ELF-1 (cell line): ENCODE measurements at places on chromosomes 13 and 19.

DNA sequence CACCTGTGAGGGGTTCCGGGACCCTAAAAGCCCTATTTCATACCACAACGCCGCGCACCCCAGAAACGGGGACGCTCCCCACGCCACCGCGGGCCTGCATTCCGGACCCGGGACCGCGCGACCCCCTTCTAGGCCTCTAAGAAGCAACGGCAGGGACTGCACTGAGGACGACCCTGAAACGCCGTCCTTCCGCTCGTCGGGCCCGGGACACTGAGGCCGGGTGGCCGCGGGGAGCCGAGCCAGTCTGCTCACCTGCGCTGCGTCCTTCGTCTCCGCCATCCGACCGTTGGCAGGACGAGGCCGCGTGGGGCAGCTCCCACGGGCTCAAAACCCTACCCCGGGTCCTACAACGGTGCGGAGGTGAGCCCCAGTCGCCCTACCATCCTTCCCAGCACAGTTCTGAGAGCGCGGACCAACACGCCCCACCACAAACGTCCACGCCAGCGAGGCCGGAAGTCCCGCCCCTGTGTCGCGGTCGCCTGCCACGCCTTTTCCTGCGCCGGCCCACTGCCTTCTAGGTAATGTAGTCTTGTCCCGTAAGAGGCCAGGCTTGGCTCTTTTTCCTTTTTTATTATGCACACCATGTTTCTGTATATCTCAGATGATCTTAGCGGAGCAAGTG, at the start of gene ZNF550:
Gene ZNF550, minus strand, starts transcription at position 460 of the 622 bp plus-strand sequence. Its CDS starts 181 bp downstream, at position 279.
- peak; percentile 88 for DNase-seq

GRCh38 chr13:108082481-108082880, 132.9 kb downstream of the LIG4 start:
- no peak for DNase-seq

- no peak for DNase-seq
Observed at GRCh38 chr19:35427187-35427586, 20.9 kb upstream of the FFAR2 start.

DNA sequence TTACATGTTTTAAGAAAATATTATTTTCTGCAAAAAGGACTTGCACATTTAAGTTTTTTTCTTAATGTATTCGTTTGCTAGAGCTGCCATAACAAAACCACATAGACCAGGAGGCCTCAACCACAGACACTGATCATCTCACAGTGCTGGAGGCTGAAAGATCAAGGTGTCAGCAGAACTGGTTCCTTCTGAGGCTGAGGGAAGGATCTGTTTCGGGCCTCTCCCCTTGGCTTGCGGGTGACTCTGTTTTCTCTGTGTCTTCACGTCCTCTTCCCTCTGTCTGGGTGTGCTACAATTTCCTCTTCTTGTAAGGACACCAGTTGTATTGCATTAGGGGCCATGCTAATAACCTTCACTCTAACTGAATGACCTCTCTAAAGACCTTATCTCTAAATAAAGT, 364.2 kb downstream of the IRS2 start:
- no peak for DNase-seq

DNA sequence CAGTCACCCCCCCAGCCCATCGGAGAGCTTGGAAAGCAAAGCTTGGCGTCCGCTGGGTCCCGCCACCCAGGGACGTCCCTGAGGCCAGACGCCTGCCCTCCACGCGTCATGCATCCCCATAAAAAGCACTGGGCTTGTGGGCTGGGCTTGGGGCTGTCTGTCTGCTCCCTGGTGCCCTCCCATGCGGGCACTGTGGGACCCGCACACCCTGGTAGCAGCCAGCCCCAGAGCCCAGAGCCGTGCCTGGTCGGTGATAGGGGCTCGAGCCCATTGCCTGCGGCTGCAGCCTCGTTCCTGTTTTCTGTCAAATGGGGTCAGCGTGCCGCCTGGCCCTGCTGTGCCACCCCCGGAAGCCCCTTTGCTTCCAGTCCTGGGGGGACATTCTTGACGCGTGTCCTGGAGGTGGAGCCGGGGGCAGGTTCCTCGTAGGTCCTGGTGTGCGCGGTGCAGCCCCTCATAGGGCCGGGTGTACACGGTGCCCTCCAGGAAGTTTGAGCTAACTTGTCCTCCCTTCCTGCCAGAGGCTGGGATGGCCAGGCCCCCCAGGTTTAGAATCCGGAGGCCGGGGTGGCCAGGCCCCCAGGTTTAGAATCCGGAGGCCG, 4.3 kb upstream of the GZMM start:
- no peak for DNase-seq

DNA sequence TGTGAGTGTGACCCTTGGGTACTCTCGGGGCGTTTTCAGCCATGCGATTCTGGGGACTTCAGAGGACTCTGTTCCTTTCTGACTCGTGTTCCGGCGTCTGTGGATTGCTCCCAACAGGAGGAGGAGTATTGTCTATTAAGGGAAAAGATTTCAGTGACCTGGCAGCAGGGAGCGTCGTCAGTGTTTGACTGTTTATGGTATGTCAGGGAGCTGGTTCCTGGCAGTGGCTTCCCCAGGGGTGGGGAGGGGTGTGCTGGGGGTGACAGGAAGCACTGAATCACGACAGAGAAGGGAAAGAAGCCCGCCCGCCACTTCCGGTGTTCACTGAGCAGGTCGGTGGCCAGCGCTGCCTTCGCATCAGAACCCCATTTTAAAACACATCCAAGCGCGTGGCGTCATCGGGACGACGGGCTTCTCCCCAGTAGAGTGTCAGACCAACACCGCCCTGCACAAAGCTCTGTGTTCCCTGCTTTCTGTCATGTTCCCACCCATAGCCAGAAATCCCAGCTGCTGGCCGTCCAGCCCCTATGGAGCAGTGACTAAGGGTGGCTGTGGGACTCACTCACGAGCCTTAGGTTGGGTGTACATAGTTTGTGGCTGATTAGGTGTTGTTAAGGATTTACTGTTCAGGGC, 33.8 kb downstream of the COL4A2 start:
- DNase-seq: peak; percentile 61

DNA sequence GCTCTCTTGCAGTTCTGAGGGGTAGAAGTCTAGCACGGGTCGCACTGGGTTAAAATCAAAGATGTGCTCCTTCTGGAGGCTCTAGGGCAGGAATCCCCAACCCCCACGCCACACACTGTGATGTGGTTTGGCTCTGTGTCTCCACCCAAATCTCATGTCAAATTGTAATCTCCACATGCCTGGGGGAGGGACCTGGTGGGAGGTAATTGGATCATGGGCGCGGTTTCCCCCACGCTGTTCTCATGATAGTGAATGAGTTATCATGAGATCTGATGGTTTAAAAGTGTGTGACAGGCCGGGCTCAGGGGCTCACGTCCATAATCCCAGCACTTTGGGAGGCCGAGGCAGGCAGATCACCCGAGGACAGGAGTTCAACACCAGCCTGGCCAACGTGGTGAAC, 26.6 kb upstream of the CALM3 start:
- DNase-seq: no peak

DNA sequence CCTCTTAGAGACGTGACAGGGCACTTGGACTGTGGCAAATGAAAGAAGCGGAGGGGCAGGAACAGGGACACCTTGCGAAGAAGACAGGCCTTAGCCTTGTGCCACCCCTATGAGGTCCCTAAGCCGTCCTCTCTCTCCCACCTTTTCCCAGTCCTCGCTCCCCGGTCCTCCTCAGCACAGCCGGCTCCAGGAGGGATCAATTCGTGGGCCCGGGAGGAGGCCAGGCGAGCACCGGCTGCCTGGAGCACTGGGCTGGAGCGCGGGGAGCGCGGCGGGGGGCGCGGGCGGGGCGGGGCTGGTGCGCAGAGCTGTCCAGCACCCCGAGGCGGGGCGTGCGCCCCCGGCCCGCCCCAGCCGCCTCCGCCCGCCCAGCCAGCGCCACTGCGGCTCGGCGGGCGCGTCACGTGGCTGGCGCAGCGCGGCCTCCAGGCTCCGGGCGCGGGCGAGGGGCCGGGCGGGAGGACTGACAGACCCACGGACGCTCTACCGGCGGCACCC, at the start of gene LRP3:
Gene LRP3, plus strand, starts transcription at position 466 of the 498 bp plus-strand sequence. CDS start 456 bp downstream, outside the sequence.
- DNase-seq: peak; percentile 14

- no peak for DNase-seq
Observed at GRCh38 chr13:36555151-36555986, 118.5 kb upstream of the SERTM1 start.

DNA sequence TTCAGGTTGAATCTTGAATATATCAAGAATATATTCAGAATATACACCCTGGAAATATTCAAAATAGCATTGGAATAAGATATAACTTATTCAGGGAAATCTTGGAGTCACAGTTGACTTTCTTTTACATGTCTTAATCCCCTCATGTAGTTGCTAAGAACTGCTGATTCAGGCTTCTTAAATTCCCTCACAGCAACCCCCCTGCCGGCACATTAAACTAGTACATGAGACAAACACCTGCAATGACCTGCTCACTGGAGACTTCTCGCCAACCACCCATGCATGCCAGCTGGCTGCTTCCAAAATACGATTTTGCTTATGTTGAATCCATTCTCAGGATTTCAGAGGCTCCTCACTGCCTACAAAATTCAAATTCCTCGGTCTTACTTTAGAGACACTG, 997.1 kb downstream of the EFNB2 start:
- no peak for DNase-seq

GRCh38 chr19:17254636-17255035, 8.9 kb upstream of the NR2F6 start:
- no peak for DNase-seq

GRCh38 chr13:19695829-19696228, 62.4 kb downstream of the MPHOSPH8 start:
- DNase-seq: peak; percentile 13

DNA sequence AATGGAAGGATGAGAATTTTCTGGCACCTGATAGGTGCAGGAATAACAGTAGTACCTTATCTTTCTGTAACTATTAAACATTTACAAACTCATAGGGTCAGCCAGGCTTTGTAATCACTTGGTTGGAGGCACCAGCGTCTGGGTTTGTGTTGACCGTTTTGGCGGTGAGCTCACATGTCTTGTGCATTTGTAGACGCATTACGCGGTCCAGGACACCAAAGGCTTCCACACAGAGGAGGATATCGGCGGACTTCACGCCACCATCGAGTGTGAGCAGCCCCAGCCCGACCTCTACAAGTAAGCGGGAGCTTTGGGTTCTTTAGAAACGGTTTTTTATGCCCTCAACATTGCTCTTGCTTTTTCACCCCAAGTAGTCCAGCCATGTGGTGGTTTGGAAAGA, 129.3 kb downstream of the ATP11A start:
- no peak for DNase-seq

DNA sequence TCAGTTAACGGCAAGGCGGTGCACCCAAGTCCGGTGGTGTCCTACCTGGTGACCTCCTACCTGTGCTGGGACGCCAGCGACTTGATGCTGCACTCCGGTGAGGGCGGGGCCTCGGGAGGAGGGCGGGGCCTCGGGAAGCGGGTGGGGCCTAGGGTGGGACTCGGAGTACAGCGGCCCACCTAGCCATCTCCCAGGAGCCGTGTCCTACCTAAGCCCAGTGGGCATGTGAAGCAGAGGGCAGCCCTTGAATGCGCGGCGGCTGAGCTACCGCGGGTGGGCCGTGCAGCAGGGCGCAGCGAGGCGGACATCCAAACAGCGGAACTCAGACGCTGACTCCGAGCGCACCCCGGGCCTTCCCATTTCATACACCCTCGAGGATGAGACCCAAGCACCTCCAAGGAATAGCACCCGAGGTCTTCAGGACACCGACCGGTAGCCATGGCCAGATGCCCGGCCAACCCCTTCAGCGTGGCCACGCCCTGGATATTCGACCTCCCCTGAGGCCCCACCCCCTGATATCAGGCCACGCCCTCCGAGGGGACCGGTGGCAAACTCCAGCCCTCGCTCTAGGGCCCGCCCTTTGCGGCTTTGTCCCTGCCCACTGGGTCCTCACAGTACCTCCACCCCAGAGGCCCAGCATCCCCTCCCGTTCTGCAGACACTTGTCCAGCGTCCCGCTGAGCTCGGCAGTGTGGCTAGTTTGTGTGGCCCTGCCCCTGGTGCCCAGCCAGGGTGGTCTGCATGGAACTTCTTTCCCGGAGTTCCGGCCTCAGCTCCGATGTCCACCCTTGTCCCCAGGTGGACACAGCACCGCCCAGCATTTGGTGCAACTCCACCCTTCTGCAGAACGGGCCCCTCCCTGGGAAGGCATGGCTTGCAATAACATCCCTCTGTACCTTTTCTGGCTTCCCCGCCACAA, 5.4 kb downstream of the KLK1 start:
- DNase-seq: peak; percentile 86

DNA sequence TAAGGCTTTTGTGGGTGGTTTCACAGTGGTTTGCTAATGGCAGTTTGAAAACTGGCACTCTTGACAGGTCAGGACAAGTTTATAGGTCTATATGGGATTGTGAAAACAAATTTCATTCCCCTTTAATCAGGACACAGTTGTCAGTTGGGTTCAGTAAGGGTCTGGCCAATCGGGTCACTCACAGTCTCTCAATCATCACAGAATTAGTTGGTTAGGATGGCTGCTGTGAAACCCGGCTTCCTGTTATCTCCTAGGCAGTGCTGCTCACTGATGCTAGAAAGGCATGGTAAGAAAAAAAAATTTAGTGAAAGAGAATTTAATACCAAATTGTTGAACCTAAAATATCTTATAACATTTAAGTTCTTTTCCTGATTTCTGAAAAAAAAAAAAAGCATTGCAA, 1730.1 kb downstream of the EFNB2 start:
- no peak for DNase-seq

DNA sequence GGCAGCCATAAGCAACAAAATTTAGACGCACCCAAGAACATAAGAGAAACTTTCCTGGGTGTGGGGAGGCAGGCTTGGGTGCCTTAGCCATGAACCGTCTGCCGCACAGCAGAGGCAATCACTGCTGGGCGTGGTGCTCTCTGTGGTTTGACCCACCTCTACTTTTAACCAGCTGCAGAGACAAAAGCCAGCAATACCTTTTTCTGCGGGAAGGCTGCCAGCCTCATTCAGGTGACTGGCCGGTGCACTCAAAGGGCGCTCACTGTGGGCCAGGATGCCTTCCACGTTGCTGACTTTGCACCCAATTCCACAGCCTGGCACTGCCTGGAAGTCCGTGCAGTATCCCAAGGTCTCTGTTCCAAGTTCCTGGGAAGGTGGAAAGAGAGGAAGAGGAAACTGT, 69.1 kb downstream of the ATP7B start:
- no peak for DNase-seq

GRCh38 chr13:71611292-71611691, 255.7 kb downstream of the DACH1 start:
- DNase-seq: no peak

- DNase-seq: no peak
Observed at GRCh38 chr19:16897856-16898161, 9.0 kb downstream of the F2RL3 start.

GRCh38 chr13:37277007-37277406, 171.5 kb upstream of the CSNK1A1L start:
- no peak for DNase-seq

- no peak for DNase-seq
Observed at GRCh38 chr13:35835989-35836388, 295.2 kb downstream of the DCLK1 start.
